Omental fat pad (tissue), 4 donors: ENCODE measurements at places on chromosomes 13 and 19. TPM values are rescaled to one million over a fixed set of nuclear protein-coding genes. Genes with fewer than 3 reads are reported as not detected.

The MIPEP gene
- total RNA-seq, result 11.8 TPM

The SBSN gene
- not detected for total RNA-seq

The CGB7 gene
- total RNA-seq, result not detected

The ETV2 gene
- total RNA-seq, result not detected

The KIR2DL4 gene
- total RNA-seq, result not detected

The HIPK4 gene
- not detected for total RNA-seq

The UHRF1 gene
- total RNA-seq, result 3.5 TPM

The PPFIA3 gene
- 2.0 TPM for total RNA-seq

The ZNF69 gene
- 5.1 TPM for total RNA-seq

The CCNE1 gene
- not detected for total RNA-seq

The HCN2 gene
- 0.13 TPM for total RNA-seq

The ECSIT gene
- total RNA-seq, result 41.2 TPM

The MVB12A gene
- total RNA-seq, result 41.7 TPM

The IZUMO4 gene
- 5.0 TPM for total RNA-seq
